ENCODE measurements at places on chromosomes 11 and 22. TPM values are rescaled to one million over a fixed set of nuclear protein-coding genes. Genes with fewer than 3 reads are reported as not detected.

GRCh38 chr11:69473276-69473845 is 8.1 kb upstream of the LINC01488 start:
- no peak for DNase-seq

CNGA4 gene
- total RNA-seq: not detected

BTG4 gene
- not detected for total RNA-seq

GRCh38 chr11:44590769-44591168 is 25.3 kb downstream of the CD82 start:
- DNase-seq: no peak

C1QTNF6 gene
- 3.9 TPM for total RNA-seq

DNA sequence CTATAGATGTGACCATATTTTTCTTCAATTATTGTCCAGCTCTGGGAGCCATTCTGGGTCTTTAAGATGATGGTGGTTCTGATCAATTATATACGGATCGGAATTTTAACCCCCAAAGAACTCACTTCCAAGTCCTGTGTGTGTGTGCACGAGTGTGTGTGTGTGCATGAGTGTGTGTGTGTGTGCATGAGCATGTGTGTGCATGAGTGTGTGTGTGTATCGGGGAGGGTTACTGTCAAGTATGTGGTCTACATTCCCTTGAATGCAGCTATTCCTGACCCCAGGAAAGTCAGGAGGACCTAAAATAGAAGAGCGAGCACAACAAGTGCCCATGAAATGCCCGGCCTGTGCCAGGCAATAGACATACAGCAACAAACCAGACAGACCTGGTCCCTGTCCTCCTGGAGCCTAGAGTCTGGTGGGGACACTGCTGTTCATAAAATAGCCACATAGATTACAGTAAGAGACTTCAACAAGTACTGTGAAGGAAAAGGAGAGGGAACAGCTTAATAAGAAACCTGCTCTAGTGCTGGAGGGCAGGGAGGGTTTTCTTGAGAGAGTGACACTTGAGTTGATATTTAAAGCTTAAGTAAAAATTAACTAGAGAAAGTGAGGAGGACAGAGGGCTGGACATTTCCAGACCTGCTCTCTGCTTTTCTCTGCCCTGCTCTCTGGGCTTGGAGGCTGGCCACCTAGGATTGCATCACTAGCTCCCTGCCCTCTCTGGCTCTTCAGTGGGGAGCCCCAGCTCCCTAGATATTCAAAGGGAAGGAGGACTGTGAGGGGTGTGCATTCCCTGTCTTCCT is 66.1 kb upstream of the SPON1 start:
- DNase-seq: no peak

GRCh38 chr11:12399355-12399754 is 22.0 kb downstream of the PARVA start:
- no peak for DNase-seq

DNA sequence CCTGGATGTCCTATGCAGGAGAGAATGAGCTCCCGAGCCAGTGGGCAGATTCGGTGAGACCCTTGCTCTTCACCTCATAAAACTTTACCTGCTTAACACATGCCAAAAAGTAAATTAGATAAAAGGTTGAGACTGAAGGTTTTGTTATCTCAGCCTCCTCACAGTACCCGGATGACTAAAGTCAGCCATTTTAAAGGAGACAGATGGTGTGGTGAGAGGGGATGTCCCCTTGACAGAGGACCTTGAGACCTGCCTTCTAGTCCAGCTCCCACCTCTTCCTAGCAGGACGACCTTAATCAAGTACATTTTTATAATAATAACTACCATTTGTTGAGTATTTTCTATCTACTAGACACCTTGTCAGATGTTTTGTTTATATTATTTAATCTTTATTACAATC is 39.7 kb downstream of the C11orf91 start:
- DNase-seq: no peak

DNA sequence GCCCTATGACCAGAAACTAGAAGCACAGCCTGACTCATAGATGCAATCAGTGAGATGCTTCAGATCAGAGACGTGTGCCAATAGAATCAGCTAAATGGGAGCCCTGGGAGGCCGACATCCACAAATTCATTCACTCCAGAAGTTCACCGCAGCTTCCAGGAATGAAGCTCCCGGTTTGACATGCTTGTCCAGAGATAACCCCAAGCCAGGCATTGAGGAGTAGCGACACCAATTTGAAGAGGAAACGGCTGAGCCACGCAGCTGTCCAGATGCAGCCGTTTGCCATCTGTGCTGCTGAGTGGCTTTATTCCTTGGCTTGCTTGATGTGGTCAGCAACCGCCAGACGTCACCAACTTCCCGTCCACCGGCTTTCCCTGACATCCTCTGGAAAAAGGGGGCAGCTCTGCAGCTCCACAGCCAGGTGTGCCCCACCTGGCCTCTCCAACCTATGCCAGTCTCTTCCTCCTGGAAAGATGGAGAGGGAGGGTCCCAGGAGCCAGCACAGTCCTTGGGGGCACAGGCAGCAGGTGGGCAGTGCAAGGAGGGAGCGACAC is 123.9 kb upstream of the OPCML start:
- DNase-seq: no peak

- DNase-seq: no peak
These were observed 926 bp downstream of the PGR start for GRCh38 chr11:101128571-101129202.

- no peak for DNase-seq
These were observed 882 bp downstream of the CYB5R2 start for GRCh38 chr11:7672276-7672959.

CTSC gene
- total RNA-seq: 381 TPM

APOBEC3F gene
- total RNA-seq: 21.7 TPM

DNA sequence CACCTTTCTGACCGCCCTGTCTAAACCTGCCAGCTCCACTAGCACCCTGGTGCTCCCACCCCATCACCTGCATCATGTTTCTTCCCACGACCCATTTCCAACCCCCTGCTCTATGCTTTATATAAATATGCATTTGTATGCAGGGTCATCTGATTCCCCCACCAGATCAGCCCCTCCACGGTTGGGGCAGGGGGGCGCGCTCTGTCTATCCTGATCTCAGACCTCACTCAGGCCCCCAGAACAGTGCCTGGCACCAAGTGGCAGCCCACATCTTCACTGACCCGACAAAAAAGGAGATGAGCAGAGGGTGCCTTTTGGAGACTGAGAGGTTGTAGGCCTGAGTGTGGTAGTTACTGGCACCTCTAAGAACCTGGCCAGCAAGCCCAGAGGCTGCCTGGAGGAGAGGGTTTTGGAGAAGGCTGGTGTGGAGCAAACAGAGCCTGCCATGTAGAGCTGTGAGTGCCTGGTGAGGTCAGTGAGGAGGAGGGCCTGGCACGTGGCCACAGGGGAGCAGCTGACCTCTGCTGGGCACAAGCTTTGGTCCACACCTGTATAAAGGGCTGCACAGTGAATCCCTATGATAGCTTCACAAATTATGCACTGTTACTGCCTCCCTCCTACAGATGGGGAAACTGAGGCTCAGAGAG is 86.3 kb upstream of the RTL6 start:
- DNase-seq: peak; percentile 54

DNA sequence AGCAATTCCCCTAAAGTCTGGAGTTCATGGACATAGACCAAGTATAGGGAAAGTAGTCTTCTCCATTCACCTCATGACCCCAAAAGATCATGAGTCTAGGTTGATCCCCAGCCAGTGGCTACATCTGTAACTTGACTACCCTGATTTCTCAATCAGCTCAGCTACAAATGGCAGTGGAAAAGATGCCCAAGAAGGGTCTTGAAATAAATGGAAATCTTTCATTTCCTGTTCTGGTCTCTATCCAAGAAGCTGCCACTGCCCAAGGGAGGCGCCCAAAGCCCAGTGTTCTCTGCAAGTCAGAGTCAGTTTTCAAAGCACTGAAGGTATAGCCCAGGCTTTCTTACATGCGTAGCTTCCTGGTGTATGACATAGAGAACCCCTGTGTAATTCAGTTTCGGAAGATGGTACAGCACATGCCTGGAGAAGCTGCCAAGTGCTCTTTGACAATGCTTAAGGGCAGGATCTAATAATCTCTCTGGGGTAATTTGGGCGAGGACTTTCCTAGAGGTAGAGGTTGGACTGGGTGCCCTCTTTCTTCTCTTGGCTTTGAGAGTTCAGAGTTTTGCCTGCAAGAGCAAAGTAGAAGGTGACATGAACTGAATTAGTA is 101.1 kb downstream of the ADAMTS15 start:
- no peak for DNase-seq

MMP8 gene
- not detected for total RNA-seq

DNA sequence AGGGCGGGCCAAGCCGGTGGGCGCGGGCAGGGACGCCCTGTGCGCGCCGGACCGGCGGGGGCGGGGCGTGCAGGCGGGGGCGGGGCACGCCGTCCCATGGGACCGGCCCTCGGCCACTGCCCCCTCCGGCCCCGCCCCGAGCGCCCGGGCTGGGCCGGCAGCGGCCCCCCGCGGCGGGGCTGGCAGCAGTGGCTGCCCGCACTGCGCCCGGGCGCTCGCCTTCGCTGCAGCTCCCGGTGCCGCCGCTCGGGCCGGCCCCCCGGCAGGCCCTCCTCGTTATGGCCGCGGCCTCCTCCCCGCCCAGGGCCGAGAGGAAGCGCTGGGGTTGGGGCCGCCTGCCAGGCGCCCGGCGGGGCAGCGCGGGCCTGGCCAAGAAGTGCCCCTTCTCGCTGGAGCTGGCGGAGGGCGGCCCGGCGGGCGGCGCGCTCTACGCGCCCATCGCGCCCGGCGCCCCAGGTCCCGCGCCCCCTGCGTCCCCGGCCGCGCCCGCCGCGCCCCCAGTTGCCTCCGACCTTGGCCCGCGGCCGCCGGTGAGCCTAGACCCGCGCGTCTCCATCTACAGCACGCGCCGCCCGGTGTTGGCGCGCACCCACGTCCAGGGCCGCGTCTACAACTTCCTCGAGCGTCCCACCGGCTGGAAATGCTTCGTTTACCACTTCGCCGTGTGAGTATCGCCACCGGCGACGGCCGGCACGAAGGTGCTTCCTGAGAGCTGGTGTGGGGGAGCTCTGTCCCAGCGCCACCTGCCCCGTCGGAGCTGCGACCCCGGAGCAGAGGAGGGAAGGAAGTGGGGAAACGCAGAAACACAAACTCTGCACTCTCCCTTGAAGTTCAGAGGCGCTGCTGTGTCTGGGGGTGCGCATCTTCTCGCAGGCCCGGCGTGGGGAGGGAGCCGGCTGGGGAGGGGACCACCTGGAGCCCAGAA is at the start of gene KCNQ1:
Gene KCNQ1, plus strand, starts transcription at position 188 of the 925 bp plus-strand sequence. Its CDS starts 91 bp downstream, at position 279.
- DNase-seq: peak; percentile 68

H19 gene
- not detected for total RNA-seq

GRCh38 chr11:64514590-64514989 is 76.4 kb upstream of the SLC22A12 start:
- DNase-seq: no peak

DNA sequence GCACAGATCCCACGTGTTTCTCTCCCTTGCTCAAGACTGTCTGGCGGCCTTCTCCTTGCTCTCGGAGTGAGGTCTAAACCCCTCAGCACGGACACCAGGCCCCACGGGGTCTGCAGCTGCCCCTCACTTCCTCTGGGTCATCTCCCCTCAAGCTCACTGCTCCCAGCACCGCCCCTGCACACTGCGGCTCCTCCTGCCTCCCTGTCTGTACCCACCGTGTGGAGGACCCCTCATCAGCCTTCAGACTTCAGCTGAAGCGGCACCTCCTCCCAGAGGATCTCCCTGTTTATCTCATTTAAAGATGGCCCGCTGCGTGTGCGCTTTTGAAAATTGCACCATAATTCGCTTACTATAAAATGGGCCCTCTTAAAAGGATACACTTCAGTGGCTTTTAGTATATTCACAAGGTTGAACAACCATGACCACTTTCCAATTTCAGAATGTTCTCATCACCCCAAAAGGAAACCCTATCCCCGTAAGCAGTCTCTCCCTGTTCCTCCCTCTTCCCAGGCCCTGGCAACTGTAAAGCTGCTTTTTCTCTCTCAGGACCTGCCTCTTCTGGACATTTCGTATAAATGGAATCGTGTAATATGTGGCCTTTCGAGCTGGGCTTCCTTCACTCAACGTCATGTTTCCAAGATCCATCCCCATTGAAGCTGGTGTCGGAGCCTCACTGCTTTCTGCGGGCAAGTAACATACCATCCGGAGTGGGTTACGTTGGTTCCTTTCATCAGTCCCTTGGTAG is 14.4 kb upstream of the TPCN2 start:
- no peak for DNase-seq

- DNase-seq: no peak
These were observed 761.5 kb downstream of the NTM start for GRCh38 chr11:132131961-132132360.

TMPRSS6 gene
- total RNA-seq: 1.8 TPM

DNA sequence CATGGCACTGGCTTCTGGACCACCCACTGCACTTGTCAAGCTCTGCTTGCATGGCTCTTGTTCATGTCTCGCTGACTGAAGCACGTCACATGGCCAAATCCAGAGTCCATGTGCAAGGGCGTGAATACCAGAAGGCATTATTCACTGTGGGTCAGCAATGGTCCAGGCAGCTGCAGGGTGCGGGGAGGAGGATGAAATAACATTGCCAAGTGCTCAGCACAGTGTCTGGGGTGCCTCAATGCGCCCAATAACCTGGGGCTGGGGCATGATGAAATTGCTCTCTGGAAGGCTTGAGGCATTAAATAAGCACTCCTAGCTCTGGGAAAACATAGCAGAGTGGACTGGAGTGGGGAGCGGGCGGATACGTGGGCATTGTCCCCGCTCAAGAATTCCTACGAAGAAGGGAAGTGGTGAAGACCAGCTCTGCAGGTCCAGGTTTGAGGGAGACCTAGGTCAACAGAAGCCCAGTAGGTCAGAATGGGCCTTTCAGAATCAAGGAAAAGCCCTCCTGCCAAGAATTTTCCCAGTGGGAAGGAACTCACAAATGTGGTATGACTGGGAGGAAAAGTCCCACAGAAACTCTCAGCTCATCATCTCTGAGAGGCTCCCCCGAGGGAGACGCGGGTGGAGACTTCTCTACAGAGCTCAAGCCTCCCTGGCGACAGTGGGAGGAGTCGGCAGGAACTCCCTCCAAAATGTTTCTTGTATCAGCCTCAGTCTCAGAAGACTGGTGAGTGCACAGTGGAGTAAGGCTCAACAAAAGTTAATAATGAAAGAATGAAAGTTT is 15.3 kb upstream of the ACCSL start:
- no peak for DNase-seq

DNA sequence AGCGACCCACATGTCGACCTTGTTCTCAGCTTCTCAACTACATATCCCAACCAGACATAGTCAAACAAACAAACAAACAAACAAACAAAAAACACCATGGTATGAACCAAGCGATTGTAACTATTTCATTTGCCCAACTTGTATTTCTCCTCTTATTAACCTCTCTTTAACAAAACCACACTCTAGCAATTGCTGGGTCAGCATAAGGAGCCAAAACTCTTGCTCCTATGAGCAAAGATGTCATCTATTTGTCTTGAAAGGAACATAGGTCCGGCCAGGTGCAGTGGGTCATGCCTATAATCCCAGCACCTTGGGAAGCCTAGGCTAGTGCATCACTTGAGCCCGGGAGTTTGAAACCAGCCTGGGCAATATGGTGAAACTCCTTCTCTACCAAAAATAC is 145.6 kb downstream of the WT1 start:
- DNase-seq: no peak

ADAMTS15 gene
- not detected for total RNA-seq

FOSL1 gene
- 7.9 TPM for total RNA-seq

SPTY2D1 gene
- total RNA-seq: 33.4 TPM

All from natural killer cell treated with Interleukin-12 subunit alpha and Interleukin-12 subunit beta and Interleukin-15 and Interleukin-18, amount 100 ng/mL, for 72 hours (primary cell).